Activated CD8-positive, alpha-beta memory T cell treated with anti-CD3 and anti-CD28 coated beads for 1 hour (primary cell): ENCODE measurements at places on chromosomes 12 and 14.

- DNase-seq = no peak
These were observed 11.4 kb downstream of the RIOX1 start for GRCh38 chr14:73502017-73502619.

DNA sequence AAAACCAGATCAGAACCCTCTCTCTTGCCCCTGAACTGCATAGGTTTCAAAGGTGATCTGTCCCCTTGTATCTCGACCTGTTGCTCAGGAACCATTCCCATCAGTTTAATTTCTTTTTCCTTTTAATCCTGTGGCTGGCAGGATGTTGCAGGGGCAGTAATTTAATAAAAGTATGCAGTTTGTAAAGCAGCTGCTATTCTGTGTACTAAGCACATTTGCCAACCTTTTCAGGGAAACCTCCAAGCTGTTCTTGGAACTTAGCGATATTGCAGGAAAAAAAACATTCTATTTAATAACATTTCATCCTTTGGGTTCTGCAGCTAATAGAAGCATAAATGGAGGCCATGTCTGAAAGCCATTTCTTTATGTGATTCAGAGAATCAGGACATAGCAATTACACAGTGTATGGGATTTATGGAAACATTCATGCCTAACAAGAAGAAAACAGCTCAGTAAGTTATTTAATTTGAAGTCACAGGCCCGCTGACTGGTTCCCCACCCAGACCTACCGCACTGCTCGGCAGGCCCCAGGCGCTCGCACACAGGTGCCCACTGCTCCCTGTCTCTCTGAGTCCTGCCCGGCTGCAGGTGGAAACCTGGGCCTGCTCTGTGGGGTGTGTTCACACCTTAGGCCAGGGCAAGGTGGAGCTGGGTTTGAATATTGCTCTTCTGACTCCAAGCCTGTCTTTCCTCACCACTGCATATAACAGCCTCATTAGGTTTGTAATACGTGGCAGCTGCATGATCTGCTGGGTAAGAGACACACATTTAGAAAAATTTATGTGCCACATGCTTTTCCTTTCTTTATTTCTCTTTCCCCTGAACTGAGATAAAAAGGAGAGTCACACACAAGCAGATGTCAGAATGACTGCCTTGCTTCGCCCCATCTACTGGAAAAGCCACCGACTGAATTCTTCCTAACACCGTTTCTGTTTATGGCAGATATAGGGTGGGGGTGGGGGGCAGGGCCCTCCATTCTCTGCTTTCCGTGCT is 119.7 kb downstream of the SLC25A47 start:
- DNase-seq = no peak

DNA sequence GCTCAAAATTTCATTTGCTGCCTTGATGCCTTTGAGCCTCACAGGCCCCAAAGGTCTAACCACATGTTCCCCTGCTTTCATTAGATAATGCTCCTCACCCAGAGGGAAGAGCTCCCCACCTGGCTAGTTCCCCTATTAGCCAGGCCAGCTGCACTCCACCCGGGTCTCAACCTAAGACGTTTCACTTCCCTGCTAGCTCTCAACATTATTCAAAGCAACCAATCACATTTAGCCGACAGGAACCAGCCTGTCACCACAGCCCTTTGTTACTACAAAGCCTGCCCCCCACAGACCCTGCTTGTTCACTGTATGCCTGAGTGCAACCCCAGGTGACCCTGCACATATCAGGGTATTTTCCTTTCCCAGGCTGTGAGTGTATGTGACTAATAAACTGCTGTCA is 78.6 kb downstream of the SLC15A5 start:
- no peak for DNase-seq

DNA sequence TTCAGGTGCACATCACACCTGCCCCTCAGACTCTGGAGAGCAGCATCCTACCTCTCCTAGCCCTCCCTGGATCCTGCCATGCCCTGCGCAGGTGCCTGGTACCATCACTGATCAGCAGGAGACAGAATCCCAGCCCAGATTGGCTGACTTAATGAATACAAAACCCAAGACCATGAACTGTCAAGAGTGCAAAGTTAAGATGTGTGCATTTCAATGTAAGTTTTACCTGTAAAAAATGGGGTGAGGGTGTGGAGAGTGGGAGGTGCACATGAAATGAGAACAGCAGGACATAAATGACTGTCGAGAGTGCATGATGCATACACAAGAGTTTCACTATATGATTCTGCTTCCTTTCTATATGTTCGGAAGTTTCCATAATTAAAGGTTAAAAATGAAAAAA is 57.9 kb upstream of the GPR68 start:
- no peak for DNase-seq

- no peak for DNase-seq
These were observed 12.9 kb downstream of the MIA2 start for GRCh38 chr14:39246618-39247017.

GRCh38 chr12:20415641-20416040 is 47.3 kb downstream of the PDE3A start:
- no peak for DNase-seq
